Cerebellar nuclear complex (tissue), 1 donor: ENCODE measurements at places on chromosomes 2 and 18.

DNA sequence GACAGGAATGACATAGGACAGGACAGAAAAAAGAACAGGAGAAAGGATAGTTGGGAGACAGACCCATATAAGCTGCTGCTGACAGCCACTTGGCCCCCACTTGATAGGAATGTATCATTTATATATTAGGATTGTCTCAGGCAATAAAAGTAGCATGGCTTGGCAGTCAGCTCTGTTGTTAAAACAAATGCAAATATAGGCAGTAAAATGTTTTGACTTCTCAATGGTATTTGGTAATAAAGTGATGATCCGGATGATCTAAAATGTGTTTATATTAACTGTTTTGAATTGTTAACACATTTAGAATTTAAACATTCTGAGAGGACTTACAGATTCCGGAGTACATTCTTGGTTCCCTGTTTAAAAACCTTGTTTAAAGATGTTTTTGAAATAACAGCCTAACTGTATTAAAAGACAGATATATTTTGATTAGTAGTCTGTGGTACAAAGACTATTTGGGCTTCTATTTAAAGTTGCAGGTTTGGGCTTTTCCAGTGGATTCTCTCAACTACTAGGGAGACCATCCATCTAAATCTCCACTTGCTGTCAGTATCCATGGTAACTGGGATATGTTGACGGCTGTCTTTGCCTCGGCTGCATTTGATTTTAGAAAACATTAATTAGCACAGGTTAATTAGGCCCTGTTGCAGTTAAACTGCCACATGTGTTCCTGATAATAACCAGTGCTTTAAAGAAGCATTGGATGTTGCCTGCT lies 147.6 kb downstream of the ESCO1 start:
- DNase-seq, result no peak

- no peak for DNase-seq
Measured at GRCh38 chr2:19673213-19673791, 228.5 kb downstream of the TTC32 start.

GRCh38 chr2:26712486-26713465 lies 20.3 kb downstream of the KCNK3 start:
- peak; percentile 45 for DNase-seq

GRCh38 chr18:9173770-9174233 lies 37.2 kb downstream of the ANKRD12 start:
- DNase-seq, result no peak

DNA sequence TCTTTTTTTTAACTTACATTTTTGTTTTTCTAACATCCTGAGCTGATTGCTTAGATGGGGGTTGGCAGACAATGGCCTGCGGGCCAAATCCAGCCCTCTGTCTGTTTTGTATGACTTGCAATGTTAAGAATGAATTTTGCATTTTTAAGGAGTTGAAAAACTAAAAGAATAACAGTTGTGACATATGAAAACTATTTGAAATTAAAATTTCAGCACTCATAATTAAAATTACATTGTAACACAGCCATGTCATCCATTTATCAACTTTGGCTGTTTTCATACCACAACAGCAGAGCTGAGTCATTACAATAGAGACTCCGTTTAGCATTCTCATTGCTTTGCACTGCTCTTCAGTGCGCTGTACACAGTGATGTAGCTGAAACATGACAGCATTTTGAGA lies 94.1 kb upstream of the MC4R start:
- DNase-seq, result no peak

GRCh38 chr2:199495147-199495546 lies 37.4 kb upstream of the SATB2 start:
- no peak for DNase-seq

DNA sequence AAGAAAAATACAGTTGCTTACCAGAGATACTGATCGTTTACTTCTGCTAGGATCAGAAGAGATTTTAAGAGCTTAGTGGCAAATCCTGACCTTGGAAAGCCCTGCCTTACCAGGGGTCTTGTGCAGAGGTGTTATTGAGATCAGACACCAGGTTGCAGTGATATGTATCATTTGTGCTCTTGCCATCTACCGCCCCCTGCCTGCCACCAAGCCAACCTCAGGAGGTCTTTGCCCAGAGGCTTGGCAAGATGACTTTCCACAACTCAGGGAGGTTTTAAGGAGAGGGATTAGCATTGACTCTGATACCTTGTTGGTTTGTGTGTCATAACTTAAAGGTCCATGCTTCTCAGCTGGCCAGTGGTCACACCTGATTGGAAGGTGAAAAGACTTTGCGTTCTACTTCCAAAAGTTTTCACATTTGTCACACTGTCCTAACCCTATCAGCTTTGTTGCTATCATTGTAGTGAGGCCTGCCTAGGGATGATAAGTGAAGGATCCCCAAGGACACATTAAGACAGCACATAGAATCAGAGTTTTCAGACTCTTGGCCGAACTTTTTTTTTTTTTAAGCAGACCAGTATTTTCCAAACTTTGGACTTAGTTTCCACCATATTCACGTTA lies 46.2 kb upstream of the MGAT5 start:
- DNase-seq, result no peak

DNA sequence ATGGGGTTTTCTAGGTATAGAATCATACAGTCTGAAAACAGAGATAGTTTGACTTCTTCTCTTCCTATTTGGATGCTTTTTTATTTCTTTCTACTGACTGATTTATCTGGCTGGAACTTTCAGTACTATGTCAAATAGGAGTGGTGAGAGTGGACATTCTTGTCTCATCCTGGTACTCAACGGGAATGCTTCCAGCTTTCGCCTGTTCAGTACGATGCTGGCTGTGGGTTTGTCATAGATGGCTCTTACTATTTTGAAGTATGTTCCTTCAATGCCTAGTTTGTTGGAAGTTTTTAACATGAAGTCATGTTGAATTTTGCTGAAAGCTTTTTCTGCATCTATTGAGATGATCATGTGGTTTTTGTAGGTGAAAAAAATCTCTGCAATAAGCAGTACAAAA lies 730.4 kb downstream of the PLCL1 start:
- no peak for DNase-seq

DNA sequence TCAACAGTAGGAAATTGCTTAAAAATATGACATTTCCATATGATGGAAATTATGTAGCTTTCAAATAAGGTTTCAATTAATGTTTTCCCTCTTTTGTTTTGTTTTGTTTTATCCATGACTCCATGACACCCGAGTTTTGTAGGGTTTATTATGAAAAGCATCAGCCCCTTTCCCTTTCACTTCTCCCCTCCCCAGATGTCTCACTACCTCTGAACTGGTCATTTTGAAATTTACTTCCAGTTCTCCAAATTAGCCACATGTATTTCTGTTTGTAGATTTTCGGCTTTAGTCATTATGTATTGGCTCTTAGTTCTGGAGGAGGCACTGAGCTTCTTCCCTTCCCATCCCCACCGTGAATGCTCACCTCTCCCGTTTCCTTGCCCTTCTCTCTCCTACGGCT lies 18.6 kb upstream of the VPS4B start:
- no peak for DNase-seq

- DNase-seq, result no peak
Measured at GRCh38 chr2:203340791-203341487, 12.7 kb downstream of the ABI2 start.

- DNase-seq, result no peak
Measured at GRCh38 chr2:133927894-133928293, 326.0 kb upstream of the MGAT5 start.

DNA sequence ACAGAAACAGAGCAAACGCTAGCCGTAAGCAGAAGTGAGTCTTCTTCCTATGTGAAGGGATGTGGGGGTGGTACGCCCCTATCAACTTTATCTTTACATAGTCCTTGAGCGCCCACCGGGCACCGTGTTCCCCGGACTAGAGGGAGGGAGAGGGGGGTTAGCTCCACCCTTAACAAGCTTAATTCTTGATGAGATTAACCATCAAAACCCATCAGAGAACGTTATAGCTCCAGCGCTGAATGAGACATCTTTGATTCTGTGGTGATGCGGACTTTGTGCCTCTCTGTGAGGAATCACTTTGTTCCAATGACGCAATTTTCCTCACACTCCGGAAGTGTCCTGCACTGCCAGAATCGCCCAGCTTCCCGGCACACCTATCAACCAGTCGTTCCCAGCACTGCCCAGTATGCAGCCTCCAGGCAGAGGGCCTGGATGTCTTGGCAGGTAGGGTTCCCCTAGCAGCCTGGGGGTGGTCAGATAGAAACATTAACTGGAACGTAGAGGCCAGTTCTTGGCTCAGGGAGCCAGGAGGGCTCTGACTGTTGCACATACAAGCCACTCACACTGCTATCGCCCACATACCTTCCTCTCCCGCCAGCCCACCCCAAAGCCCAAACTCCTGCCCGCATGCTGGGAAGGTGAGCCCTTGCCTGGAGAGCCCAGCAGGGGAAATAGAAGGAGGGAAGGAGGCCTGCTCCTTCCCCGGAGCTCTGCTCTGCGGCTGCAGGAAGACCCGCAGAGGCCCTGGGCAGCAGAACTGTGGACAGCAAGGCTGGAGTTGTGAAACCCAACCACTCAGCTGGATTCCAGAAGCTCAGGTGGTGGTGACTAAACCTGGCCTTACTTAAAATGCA lies 1.9 kb upstream of the ODC1 start:
- DNase-seq, result no peak

GRCh38 chr2:167294776-167295140 lies 406.5 kb downstream of the XIRP2 start:
- DNase-seq, result no peak

GRCh38 chr2:237923481-237924163 lies 43.2 kb upstream of the UBE2F start:
- DNase-seq, result no peak

GRCh38 chr2:68196120-68196716 lies 38.5 kb downstream of the PNO1 start:
- DNase-seq, result no peak

DNA sequence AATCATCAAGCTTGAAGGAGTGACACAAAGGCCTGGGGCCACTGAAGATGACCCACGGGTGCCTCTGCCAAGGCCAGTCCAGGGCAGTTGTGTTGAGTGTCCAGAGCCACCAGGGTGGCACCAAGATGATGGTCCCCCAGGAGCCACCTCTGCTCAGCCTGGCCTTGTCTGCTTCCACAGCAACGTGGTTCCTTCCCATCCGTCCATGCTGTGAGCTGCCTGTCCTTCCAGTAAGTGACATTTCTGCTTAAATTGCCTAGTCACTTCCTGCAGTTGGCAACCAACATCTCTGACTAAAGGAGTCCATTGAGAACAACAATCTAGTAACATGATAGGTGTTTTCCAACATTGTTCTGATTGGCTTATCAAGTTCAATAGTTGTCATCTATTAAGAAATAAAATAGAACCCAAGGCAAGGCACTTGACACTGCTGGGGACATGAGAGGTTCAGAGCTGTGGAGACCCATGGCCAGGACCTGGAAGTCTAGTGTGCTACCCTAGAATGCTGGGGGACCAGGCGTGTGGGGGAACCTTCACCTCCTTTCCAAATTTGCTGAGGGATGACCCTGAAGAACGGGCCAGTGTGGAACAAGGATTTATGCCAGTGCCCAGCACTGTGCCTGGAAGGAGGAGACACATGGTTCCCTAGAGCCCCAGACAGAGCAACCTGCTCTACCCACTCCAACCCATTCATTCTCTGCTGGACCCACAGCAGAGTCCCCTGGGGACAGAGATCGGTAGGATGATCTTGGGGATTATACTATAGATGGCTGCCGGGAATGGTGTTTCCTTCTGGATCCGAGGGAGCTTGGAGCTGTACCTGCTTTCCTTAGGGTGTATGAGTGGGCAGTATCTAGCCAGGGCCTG lies 98.9 kb upstream of the EPC2 start:
- no peak for DNase-seq

GRCh38 chr18:57085371-57085770 lies 61.5 kb upstream of the BOD1L2 start:
- DNase-seq, result no peak

DNA sequence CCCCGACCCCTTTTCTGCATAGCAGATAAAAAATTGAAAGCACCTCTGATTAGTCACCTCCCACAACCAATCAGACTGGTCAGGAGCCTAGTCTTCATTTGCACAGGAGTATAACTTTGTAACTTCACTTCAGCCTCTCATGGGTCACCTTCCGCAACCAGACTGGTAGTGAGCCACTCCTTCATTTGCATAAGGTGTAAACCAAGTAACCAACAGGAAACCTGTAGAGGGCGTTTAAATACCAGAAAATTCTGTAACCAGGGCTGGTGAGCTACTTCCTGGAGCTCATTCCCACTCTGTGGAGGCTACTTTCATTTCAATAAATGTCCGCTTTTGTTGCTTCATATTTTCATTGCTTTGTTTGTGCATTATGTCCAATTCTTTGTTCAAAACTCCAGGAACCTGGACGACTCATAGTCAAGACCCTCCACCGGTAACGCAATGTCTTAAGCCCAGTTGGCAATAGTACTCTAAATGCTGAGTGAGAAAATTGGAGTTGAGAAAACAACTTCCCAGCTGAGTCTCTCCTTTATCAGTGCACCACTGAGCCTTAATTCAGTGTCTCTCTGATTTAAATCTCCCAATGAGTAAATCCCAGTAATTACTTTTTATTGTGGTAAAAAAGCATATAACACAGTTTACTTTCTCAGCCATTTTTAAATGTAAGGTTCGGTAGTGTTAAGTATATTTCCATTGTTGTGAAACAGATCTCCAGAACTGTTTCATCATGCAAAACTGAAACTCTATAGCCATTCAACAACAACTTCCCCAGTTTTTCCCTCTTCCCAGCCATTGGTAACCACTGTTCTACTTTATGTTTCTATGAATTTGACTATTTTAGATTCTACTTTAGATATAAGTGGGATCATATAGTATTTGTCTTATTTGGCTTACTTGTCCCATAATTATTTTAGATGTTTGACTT lies 392.7 kb upstream of the SLC8A1 start:
- DNase-seq, result no peak

- DNase-seq, result no peak
Measured at GRCh38 chr2:181241366-181241765, 215.8 kb upstream of the ITGA4 start.

GRCh38 chr18:76394780-76395476 lies 100.1 kb downstream of the ZNF516 start:
- DNase-seq, result no peak

GRCh38 chr2:150548527-150548926 lies 61.1 kb upstream of the RND3 start:
- DNase-seq, result no peak

DNA sequence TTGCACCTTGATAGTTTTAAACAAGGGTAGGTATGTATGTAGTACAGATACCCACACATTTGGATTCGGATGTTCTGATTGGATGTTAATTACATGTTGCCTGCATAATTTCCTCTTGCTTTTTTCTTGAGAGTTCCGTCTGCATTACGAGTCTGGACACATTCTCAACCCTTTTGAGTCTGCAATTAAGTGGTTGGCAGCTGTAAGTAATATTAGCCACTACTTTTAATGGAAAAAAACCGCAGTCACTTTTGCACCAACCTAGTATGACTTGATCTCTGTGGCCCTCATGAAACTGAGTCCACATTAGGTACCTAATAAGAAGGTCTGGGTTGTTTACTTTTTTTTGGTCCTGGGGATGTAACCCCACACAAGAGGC lies 217.3 kb downstream of the VAPA start:
- no peak for DNase-seq

GRCh38 chr2:199903111-199903510 lies 8.0 kb upstream of the C2orf69 start:
- DNase-seq, result no peak

DNA sequence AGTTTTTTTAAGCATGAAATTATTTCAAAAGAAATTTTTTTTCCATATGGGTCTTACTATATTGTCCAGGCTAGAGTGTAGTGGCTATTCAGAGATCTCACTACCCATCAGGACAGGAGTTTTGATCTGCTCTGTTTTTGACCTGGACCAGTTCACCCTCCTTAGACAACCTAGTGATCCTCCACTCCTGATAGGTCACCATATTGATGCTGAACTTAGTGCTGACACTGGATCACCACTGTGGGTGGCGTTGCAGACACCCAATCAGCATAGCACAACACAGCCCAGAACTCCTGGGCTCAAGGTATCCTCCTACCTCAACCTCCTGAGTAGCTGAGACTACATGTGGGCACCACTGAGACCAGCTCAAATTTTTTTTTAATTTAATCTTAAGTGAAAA lies 8.2 kb downstream of the OLA1 start:
- no peak for DNase-seq
